ENCODE measurements at places on chromosomes 4 and X.
A peak's percentile ranks its signal among the peaks of the same experiment; 100 is the strongest.

- no peak for DNase-seq
Observed at GRCh38 chr4:89299153-89299791, 8.3 kb downstream of the GPRIN3 start.

GRCh38 chr4:15832523-15833451, 54.7 kb downstream of the CD38 start:
- no peak for DNase-seq

DNA sequence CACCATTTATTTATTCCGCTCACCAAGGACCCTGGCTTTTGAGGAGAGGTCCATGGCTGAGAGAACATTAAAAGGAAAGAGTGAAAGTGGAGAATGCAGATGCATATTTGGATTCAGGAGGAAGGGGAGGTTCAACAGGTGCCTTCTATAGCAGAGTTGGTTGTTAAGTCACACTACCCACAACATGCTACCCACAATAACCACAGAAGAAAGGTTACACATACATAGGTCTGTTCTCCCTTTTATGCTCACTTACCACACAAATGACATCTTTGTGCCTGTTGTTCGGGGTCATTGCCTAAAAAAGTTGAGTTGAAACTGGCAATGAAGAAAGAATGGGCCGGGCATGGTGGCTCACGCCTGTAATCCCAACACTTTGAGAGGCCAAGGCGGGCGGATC, 587.4 kb downstream of the RPA4 start:
- no peak for DNase-seq

DNA sequence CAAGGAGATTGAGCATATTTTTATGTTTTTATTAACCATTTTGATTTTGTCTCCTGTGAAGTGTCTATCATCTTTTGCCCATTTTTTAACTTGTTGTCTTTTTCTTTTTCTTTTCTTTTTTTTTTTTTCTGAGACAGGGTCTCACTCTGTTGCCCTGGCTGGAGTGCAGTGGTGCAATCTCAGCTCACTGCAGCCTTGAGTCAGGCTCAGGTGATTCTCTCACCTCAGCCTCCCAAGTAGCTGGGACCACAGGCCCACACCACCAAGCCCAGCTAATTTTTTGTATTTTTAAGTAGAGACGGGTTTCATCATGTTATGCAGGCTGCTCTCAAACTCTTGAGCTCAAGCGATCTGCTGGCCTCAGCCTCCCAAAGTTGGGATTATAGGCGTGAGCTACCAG, 4.6 kb upstream of the ADD1 start:
- peak; percentile 30 for DNase-seq

GRCh38 chr4:113223001-113223400, 173.5 kb downstream of the ANK2 start:
- no peak for DNase-seq

- DNase-seq = no peak
Observed at GRCh38 chrX:37997096-37997495, 9.3 kb upstream of the SYTL5 start.

DNA sequence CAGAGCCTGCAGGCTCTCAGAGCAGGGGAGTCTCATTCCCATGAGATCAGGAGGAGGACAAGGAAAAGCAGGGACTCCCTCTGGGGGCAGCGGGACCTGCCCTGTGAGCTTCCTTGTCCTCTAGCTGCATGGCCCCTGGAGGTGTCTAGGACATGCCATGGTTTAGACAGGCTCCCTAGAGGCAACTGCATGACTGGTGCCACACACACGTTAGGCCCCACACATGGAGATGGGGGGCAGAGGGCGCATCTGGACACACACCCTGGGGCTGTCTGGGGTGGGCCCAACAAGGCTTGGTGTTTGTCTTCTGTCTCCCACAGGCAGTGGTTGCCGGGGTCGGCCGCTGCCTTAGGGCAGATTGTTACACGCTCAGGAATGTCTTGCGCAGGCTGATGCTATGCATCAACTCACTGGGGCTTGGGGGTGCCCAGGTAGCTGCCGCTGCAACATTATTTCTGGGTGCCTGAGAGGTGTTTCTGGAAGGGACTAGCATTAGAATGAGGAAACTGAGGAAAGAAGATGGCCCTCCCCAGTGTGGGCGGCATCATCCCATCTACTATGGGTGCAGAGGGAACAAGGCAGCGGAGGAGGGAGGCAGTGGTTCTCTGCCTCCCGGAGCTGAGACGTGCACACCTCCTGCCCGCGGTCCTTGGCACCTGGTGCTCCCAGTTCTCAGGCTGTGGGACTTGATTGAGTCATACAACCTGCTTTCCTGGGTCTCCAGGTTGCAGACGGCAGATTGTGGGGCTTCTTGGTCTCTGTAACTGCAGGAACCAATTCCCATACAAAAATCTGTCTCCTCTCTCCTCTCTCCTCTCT, 32.1 kb upstream of the GPR78 start:
- DNase-seq = no peak

DNA sequence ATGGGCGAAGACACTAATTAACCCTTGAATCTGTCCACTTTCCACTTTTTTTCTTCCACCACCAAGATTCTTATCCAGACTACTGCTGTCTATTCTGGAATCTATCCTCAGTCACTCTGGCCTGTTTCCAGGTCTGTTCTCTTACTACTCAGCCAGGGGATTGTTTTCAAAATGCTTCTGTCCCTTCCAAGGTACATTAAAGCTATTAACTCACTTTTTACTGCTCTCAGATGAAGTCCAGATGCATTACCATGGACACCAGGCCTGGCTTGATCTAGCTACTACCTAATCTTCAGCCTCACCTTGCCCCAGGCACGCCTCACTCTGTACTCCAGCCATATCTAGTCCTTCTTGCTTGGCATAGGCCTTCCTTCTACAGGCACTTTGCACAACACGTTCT, 66.4 kb downstream of the GALNT7 start:
- DNase-seq = no peak

- no peak for DNase-seq
Observed at GRCh38 chr4:144715230-144715629, 69.3 kb downstream of the HHIP start.

DNA sequence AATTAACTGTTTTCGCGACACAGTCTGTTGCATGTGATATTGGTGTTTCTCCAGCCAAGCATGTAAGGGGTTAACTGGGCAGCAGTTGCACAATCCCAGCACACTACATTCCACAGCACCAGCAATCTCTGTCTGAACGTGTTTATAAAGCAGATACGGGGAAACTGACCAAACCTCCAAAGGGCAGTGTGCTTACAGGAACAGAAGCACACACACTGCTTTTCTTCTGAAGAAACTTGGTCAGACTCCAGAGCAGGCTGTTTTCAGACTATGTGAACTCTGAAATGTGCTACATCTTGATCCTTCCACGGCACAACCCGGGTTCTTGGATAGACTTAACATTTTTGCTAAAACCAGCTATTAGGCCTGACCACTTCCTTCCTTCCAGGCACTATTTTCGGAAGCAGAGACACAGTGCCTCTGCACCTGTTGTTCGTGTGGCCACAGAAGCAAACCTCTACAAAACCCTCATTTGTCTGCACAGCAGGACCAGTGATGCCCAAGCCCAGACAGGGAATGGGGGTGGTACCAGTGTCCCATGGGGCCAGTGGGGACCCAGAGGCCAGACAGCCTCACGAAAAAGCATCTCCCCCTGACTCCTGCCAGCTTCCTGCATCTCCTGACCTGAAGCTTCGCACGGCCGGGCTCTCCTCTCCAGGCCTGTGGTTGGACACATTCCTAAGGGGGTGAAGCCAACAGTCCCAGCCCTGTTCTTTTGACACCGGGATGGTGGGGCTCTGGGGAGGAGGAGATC, 90.1 kb downstream of the IRF2 start:
- no peak for DNase-seq

DNA sequence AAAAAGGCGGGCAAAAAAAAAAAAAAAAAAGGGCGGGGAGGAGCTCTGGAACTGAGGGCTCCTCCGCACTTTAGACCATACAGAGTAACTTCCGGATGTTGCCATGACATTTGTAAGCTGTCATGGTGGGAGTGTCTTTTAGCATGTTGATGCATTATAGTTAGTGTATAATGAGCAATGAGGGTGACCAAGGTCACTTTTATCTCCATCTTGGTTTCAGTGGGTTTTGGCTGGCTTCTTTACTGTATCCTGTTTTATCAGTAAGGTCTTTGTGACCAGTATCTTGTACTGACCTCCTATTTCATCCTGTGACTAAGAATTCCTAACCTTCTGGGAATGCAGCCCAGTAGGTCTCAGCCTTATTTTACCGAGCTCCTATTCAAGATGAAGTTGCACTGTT, 193.4 kb downstream of the UGT8 start:
- DNase-seq = no peak

GRCh38 chrX:152530967-152531366, 79.9 kb upstream of the GABRA3 start:
- no peak for DNase-seq

DNA sequence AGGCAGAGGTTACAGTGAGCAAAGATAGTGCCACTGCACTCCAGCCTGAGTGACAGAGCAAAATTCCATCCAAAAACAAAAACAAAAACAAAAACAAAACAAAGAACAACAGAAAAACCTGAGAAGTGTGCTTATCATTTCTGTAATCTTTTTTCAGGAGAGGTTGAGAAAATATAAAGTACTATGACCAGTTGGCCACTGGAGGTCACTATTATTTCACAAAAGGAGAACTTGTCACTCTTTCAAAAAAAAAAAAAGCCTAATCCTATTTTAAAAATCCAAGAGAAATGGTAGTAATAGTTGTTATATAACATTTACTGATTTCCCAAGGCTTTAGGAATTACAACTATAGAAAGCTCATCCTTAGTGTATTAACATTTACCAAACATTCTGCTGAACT, 24.9 kb upstream of the RNF150 start:
- DNase-seq = no peak

- no peak for DNase-seq
Observed at GRCh38 chrX:31932769-31933168, 860.9 kb upstream of the FTHL17 start.

- no peak for DNase-seq
Observed at GRCh38 chrX:154378059-154378798, 866 bp upstream of the EMD start.

DNA sequence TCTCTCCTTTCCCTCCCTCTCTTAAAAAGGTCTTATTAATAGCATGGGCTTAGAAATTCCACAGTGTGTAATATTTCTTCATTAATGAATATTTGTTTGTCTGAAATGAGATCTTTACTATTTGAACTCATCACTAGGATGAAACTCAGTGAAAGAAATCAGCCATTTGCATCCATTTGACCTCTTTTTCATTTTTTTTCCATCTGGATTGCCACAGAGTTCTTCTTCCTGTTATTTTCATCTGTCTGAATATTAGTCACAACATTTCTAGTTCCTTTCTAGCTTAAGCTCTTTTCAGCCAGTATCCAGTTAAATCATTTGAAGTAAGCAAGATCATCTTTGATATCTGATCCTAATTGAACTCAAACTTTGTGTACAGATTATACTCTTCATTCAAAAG, 69.2 kb upstream of the PLS3 start:
- no peak for DNase-seq

- DNase-seq = no peak
Observed at GRCh38 chrX:120749141-120749846, 119.4 kb upstream of the C1GALT1C1 start.

DNA sequence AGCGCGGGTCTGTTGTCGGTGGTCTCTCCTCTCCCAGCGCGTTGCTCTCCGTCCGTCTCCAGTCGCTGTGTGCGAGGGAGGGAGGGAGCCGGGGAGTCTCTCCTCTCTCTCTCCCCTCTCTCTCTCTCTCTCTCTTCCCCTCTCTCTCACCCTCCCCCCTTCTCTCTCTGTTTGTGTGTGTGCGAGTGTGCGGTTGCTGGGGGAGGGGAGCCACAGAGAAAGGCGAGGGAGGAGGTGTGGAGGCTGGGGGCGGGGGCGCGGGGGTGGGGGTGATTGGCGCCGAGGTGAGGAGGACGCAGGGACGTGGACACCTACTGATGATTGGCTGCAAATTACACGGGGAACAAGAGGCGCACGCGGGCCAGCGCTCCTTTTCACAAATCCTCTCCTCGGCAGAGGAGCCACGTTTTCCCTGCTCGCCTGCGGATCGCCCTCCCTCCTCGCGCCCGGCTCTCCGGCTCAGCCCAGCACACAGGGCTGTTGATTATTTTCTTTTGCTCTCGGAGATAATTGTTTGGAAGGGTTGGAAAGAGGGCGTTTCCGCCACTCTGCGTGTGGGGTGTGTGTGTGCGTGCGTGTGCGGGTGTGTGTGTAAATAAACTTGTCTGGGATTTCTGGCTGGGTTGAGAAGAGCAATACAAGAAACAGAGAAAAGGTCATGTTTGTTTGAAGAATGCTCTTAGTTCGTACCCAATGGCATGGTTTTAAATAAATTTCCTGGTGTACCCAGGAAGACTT, at the start of gene CXXC4:
CXXC4 (minus strand) TSS at position 73 of the 738 bp plus-strand sequence. CDS start 3,092 bp downstream, outside the sequence.
- DNase-seq = no peak

GRCh38 chrX:102847362-102847761, 89.7 kb upstream of the RAB40AL start:
- DNase-seq = no peak

DNA sequence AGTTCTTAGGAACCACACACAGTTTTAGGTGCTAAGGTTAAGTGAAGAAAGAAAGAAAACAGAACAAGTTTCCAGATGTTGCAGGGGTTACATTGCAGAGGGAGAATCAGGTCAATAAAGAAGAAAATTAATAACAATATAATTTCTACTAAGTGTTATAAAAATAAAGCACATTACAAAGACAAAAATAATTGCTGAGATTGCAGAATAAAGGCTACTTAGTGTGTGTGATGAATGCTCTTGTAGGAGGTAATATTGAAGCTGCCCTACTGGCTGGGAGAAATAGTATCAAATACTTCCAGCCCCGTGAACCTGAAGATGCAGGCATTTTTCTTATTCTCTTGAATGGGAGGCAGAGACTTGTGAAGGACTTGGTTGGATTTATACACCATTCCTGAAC, 33.2 kb upstream of the FAM9A start:
- DNase-seq = no peak

DNA sequence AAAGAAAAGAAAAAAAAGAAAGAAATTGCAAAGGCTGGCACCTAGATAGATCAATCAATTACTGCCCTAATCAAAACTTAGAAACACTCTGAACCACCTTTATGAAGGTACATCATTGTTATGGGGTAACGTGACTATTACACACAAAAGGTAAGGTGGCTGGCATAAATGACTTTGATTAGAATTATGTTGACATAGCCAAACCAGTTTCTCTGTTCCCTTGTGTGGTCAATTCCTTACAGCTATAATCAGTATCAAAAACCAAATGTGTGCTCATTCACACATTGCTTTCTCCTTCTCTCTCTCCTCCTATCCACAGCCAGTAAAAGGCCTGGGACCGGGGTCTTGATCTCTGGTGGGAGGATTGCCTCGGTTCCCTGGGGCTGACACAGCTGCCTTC, 48.7 kb downstream of the RHOH start:
- DNase-seq = no peak

- peak; percentile 38 for DNase-seq
Observed at GRCh38 chr4:2649604-2650114, 106.5 kb downstream of the TNIP2 start.

DNA sequence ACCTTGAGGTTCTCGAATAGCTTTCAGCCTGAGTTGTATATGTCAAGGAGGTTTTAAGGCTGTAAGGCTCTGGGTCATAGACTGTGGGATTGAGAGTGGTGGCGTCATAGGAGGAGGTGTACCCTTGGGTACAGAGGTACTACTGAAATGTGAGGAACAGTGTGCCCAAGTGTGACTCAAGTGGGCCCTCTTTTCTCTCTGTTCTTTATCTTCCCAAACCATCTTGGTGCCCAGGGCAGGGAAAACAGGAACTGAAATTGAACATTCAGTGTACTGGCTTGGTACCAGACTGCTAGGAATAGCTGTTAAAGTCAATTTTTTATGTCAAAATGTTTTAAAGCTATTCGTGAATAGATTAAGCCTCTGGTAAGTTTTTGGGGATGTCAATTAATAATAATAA, 136.2 kb upstream of the RPS6KA3 start:
- no peak for DNase-seq

GRCh38 chr4:89022426-89023128, 34.4 kb downstream of the FAM13A start:
- DNase-seq = no peak
